ENCODE measurements at places on chromosomes 11 and 22.

GRCh38 chr11:118435290-118435892 is 901 bp upstream of the KMT2A start:
- peak; percentile 84 for DNase-seq

- no peak for DNase-seq
Measured at GRCh38 chr22:17105143-17106129, 15.7 kb downstream of the TMEM121B start.

- DNase-seq: no peak
Measured at GRCh38 chr11:39165021-39165420, 2294.4 kb downstream of the LRRC4C start.

DNA sequence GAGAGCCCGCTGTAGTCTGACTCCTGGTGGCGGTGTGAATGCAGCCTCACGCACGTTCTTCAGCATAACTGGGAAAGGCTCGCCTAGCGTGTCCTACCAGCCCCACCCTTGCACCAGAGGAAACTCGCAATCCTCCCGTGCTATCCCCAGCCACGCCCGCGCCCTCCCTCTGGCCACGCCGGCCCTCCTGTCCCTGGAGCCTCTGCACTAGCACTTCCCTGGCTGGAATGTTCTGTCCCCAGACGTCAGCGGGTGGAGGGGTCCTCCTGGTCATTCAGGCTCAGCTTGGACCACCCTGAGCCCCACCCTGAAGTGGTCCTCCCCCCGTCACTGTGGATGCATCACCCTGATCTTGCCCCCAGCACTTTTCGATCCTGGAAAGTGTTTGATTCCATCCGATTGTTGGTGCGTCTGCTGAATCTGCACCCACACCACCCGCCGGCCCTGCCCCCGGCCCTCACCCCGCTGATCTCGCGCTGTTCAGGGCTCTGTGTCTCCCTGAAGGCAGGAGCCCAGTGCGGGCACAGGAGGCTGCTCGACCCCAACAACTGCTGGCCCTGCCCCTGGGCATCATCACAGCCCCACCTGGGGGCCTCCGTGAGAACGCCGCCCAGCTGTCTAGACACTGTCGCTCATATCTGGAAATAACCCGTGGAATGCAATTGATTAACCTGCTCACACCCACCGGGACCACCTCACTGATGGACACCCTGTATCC is 437.0 kb downstream of the TBC1D22A start:
- DNase-seq: no peak

- DNase-seq: no peak
Measured at GRCh38 chr11:120566176-120566575, 54.6 kb downstream of the GRIK4 start.

- no peak for DNase-seq
Measured at GRCh38 chr11:92364177-92364576, 139.6 kb downstream of the FAT3 start.

- no peak for DNase-seq
Measured at GRCh38 chr11:66264914-66265313, 3.5 kb upstream of the RAB1B start.

DNA sequence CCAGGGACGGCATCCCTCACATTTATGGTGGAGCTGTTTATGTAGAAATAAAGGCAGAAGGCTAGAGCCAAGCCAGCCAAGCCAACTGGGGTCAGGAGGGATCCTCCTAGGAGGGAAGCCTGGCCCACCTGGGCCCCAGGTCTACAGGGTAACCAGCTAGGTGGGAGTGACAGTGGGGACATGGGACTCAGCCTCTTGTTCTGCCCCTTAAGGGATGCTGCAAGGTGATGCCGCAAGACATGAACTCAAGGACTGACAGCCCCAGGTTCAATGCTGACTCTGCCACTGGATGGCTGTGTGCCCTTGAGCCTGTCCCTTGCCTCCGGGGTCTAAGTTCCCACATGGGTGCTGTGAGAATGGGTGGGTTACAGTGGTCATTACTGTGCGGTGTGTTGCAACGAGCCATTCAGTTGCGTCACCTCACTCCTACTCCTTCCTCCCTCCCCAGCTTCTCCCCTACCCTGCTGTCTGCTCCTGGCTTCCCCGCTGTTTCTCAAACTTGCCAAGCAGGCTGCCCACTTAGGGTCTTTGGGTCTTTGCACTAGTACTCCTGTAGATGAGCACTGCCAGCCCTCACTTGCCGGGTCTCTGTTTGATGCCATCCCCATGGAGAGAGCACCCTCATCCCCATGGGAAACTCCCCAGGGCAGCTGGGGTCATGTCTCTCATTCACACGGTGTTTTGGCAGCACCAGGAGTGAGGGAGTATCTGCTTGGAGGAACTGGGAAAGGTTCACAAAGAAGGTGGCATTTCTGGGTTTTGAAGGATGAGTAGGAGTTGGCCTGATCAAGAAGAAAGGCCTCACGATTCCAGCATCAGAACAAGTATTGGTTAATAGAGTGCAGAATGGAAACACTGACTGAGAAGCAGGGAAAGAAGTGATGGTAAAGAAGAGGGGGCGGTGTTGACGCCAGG is 43.0 kb upstream of the RTL6 start:
- DNase-seq: no peak

- DNase-seq: no peak
Measured at GRCh38 chr11:17129003-17129402, 51.5 kb upstream of the RPS13 start.

- DNase-seq: no peak
Measured at GRCh38 chr11:63761931-63762653, 6.5 kb downstream of the ZFTA start.

- no peak for DNase-seq
Measured at GRCh38 chr11:10514202-10514601, 26.8 kb downstream of the RNF141 start.

GRCh38 chr22:27127911-27128310 is 470.5 kb downstream of the MIAT start:
- DNase-seq: no peak

- no peak for DNase-seq
Measured at GRCh38 chr22:31870890-31871289, 73.4 kb upstream of the YWHAH start.

GRCh38 chr11:69156235-69156639 is 502 bp downstream of the SMIM38 start:
- DNase-seq: no peak

DNA sequence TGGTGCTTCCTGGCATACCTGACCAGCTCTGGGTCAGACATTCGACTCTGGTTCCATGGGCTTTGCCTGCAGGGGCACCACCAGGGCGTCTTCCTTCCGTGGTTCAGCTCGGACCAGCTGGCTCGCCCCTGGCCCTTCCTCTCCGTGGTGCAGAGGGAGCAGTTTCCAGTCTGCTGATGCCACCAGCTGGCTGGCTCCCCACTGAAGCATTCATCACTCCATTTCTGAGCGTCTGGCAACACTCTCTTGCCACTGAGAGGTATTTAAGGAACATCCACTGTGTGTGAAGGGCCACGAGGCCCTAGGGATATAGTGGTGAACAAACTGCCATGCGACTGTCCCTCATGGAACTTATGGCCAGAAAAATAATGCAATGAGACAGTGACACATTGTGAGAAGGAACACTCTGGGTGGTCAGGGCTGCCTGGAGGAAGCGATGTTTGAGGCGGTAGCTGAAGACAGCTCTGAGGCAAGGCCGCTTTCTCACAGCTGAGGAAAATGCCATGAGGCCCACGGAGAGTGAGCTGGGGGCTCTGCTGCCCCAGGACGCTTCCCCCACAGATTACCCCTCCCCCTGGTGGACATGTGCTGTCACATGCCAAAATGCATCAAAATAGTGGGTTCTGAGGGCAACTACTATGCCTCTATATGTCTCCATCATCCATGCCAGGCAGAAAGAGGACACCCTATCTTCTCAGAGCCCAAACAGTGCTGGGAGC is 44.9 kb upstream of the ARFGAP3 start:
- DNase-seq: peak; percentile 36

DNA sequence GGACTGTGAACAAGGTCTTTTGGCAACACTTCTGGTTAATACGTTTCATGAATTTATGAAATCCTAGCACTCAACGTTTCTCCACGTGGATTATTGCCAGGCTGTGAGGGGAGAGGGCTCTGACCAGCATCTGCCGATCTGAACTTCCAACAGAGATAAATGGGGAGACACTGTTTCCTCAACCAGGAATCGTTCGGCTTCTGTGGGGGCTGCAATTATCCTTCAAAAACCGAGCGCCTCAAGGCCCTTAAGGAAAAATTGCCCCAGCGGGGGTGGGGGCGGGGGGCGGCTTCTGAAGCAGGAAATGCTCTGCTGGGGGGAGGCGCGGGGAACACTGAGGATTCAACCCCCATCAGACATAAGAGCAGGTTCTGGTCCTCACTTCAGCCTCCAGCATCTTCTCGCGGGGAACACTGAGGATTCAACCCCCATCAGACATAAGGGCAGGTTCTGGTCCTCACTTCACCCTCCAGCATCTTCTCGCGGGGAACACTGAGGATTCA is 155.6 kb downstream of the BRD1 start:
- no peak for DNase-seq

DNA sequence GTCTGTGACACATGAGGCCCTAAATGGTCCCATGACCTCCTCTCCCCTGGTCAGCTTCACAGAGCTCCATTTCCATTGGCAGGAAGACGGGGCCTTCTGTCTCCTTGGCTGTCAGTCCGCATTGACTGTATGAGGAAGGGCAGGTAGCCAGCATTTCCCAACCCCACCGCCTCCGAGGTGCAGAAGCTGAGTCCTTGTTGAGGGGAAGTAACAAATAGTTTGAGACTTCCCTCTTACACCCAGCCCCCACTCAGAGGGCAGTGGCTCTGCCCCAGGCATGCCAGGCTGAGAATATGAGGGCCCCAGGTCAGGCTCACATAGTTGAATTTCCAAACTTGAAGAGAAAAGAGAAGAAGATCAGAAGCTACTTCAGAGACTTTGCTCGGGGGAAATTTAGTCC is 611.1 kb downstream of the BRD1 start:
- DNase-seq: no peak

DNA sequence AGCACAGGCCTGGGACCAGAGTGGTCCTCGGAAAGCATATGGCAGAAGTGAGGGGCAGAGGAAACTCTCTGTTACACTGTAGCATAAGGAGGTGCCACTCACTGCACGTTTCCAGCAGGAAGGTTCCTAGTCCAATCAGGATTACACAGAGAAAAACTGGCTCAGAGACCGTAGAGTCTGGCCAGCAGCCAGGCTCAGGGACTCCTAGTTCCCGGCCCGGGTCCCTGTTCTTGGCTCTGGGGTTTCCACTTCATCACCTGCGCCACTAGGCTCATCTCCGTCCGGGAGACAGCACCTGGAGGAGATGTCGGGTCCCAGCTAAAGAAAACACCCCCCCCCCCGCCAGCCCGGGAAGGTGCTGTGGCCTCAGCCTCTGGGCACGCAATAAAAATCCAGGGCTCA is 1.1 kb downstream of the TTLL12 start:
- DNase-seq: no peak

DNA sequence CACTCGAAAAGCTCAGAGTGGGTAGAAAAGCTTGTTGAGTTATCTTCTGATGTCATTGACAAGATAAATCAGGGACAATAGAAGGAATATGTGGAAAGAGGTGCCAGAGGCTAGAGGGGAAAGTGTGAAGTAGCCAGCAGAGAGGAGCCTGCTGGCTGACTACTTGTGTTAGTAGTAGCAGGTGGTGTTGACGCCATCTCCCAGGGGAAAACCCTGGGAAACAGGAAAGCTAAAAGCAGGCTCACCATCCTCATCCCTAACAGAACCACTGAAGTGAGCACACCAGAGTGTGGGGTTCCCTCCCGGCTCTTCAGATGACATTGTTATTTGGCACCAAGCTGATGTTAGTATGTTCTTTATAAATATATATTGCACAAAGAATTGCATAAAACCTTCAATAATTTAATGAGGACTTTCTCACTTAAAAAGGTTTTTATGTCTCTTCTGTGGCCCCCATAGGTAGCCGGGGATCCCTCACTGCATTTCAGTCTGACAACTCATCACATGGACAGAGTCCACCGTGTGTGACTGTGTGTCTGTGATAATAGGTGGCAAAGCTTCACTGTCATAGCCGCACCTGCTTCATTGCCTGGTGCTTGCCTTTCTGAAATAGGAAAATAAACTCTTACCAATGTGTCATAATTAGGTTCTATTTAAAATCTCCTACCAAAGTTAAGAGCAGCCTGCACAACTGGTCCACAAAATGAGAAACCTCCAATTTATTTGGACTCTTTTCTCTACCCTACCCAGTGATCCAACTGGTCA is 63.2 kb upstream of the TOP3B start:
- DNase-seq: no peak

GRCh38 chr11:30150425-30150824 is 80.4 kb upstream of the FSHB start:
- no peak for DNase-seq

DNA sequence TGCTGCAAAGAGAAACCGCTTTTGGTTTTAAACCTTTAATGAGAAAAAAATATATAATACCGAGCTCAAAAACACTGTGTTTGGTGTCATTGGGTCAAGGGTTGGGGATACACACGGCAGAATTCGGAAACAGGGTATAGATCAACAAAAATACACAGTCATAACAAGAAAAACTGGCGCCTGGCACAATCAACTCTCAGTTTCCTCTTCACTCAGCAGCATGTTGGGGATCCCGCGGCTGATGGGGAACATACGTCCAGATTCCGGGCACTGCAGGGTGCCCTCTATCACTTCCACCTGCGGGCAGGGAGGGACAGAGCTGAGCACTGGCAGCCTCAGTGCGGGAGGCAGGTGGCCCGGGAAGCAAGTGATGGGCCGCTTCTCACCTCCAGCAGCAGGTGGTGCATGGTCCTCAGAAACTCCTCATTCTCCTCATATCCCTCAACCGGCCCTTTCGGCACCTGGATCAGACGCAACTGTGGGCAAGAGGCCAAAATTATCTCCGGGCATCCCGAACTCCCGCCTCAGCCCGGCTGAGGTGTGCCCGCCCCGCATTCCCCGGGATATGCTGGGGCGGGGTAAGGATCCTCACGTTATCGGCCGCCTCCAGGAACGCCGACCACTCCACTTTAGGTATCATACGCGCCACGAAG is 561 bp downstream of the TRMT112 start:
- DNase-seq: no peak

DNA sequence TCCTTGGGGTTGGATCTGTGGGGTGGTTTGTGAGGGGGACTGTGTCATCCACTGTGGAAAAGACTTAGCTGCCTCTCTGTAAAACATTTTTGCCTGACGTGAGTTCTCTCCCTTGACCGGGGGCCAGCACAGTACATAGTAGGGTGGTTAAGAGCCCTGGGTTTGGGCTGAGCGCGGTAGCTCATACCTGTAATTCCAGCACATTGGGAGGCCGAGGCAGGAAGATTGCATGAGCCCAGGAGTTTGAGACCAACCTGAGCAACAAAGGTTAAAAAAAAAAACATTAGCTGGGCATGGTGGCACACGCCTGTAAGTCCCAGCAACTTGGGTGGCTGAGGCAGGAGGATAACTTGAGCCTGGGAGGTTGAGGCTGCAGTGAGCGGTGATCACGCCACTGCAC is 74.7 kb upstream of the WNT7B start:
- no peak for DNase-seq

GRCh38 chr11:57764021-57764420 is 2.4 kb downstream of the CTNND1 start:
- DNase-seq: no peak

GRCh38 chr22:34105461-34106062 is 185.3 kb upstream of the LARGE1 start:
- DNase-seq: peak; percentile 10

DNA sequence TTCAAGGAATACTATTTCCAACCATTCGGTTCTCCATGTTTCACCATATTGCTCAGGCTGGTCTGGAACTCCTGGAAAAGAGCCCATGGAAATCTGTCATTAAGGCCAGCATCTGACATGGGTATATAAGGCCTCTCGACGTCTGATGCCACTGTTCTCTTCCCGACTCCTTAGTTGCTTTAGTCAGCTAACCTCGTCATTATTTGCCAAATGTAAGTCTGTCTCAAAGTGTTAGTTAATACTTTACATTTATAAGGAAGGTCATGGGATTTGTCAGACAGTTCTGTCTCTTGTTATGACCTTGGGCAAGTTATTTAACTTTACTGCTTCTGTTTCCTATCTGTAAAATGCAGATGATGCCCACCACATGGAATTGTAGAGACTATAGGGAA is 1.6 kb downstream of the MRPL48 start:
- DNase-seq: no peak
